Upper lobe of right lung (tissue), 1 donor: ENCODE measurements at places on chromosomes 4 and X.

- H3K27me3 ChIP-seq = no peaks in the 10 kb centered on the region
- H3K27ac ChIP-seq = no peak overlapping the region
- peaks cover 21% of the 10 kb centered on the region for H3K4me1 ChIP-seq
- no peak overlapping the region for H3K4me3 ChIP-seq
- H3K36me3 ChIP-seq = no peaks in the 10 kb centered on the region
These were observed 13.2 kb upstream of the C1QTNF7 start for GRCh38 chr4:15414551-15415091.

DNA sequence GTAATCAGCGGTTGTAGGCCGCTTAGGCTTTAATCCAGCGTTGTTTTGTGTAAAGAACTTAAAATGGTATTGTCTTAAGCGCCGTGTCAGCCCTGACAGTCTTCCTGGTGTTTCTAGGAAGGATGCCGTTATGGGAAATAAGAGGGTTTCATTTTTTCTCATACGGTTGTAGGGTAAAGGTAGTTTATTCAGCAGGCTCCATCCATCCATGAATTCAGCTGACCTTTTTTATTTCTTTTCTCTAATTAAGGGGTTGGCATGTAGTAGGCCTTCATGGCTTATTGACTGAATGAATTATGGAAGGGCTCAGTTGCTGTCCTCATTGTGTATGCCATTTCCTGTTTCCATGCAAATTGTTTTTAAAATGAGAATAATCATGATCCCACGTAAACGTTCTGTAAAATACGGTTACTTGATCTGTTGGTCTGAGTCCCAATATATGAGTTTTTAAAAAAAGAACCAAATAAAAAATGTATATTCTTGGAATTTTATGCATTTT, 693 bp downstream of the OCIAD1 start:
- peaks cover 20% of the 10 kb centered on the region for H3K4me1 ChIP-seq
- no peaks in the 10 kb centered on the region for H3K27me3 ChIP-seq
- no peak for DNase-seq
- peak overlapping the region; percentile 90 for H3K4me3 ChIP-seq
- peaks cover 35% of the 10 kb centered on the region for H3K36me3 ChIP-seq

GRCh38 chr4:185219551-185220344, 10.3 kb downstream of the SNX25 start:
- H3K27ac ChIP-seq = no peak overlapping the region
- H3K4me1 ChIP-seq = peaks cover 2% of the 10 kb centered on the region

DNA sequence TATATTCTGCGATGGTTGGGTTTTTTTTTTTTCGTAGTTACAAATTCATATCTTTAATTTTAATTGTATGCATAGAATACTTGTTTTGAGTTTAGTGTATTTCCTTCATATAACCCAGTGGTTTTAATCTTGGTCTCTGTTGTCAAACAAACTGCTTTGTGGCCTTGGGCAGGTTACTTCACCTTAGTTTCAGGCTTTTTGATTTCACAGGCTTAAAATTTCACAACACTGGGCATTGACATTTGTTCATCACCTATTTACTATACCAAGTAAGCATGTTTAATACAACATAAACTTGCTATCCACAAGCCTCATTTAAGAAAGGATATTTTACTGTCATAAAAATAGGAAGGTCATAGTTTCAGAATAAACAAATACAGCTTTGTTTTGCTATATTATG, 14.7 kb downstream of the RAPGEF2 start:
- no peak overlapping the region for H3K27ac ChIP-seq
- DNase-seq = no peak
- H3K4me1 ChIP-seq = no peaks in the 10 kb centered on the region
- no peak overlapping the region for H3K4me3 ChIP-seq
- no peaks in the 10 kb centered on the region for H3K27me3 ChIP-seq

DNA sequence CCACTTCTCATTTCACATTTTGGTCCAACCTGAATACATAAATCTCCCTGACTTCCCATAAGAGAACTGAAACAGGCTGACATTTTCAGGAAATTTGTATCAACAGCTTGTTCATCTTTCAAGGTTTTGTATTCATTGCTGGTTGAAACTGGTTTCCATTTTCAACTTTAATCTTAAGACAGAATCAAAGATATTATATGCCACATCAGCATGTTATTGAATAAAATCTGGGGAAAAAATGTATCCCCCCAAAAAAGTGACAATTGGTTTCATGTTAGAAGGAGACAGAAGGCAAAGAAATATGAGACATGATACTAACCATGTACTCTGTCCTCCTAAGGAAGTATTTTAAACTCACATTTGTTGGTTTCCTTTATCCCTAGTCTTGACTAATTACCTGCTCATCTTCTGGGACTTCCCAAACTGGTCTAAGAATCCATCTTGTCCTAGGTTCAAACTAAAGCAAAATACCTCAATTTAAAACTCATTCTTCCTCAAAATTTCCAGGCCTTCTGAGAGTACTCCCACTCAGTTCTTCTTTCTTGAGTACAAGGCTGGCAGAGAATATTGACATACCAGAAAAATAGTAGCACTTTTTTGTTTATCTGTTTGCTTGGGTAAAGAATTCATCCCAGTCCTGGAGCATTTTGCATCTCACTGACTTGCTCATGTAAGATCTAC, 3.1 kb upstream of the ANTXR2 start:
- no peak for DNase-seq
- H3K27me3 ChIP-seq = no peaks in the 10 kb centered on the region
- H3K4me3 ChIP-seq = no peak overlapping the region
- H3K4me1 ChIP-seq = peaks cover 17% of the 10 kb centered on the region
- no peak overlapping the region for H3K27ac ChIP-seq
- H3K36me3 ChIP-seq = no peaks in the 10 kb centered on the region

GRCh38 chr4:155964016-155964891, 10.6 kb upstream of the CTSO start:
- no peak overlapping the region for H3K4me3 ChIP-seq
- no peak for DNase-seq
- no peaks in the 10 kb centered on the region for H3K4me1 ChIP-seq
- H3K36me3 ChIP-seq = no peaks in the 10 kb centered on the region

DNA sequence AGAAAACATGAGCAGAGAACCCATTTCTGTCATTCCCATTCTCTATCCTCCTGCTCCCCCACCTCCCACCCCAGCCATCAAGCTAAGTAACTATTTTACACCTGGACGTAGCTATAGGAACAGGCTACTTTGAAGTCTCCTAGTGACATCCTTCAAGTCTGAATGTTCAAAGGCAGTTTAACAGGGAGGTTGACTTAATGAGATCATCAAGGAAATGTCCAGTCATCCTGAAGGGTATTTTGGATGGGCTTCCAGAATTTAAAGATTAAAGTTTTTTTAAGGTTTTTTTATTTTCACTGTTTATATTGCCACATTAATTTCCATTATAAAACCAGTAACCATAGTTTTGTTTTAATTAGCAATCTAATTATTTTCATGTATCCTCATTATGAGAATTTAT, 41.1 kb downstream of the HPF1 start:
- H3K4me3 ChIP-seq = no peak overlapping the region
- no peaks in the 10 kb centered on the region for H3K4me1 ChIP-seq
- DNase-seq = no peak
- H3K27me3 ChIP-seq = no peaks in the 10 kb centered on the region

- no peaks in the 10 kb centered on the region for H3K4me1 ChIP-seq
- H3K36me3 ChIP-seq = no peaks in the 10 kb centered on the region
- no peak overlapping the region for H3K4me3 ChIP-seq
- H3K27me3 ChIP-seq = no peaks in the 10 kb centered on the region
- H3K27ac ChIP-seq = no peak overlapping the region
- DNase-seq = no peak
These were observed 24.7 kb upstream of the IL13RA1 start for GRCh38 chrX:118702741-118703140.

DNA sequence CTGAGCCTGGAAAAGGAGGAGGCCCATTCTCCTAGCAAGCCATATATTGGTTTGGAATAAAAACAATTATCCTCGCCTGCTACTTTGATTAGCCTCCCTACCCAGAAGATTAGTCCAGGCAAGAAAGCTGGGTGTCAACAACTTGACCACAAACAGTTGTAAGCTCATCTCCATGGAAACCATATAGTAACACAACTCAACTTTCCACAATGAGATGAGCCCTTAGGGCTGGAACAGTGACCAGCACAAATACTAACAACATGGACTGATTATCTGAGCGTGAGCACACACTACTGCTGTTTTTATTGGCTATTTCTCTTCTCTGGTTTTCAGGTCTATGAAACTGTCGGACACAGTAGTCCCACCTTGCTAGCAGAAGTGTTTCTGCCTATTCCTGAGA, 80.8 kb downstream of the CC2D2A start:
- H3K4me3 ChIP-seq = no peak overlapping the region
- H3K36me3 ChIP-seq = peaks cover 19% of the 10 kb centered on the region
- H3K27me3 ChIP-seq = no peaks in the 10 kb centered on the region
- H3K27ac ChIP-seq = no peak overlapping the region
- no peak for DNase-seq

- H3K27me3 ChIP-seq = no peaks in the 10 kb centered on the region
- no peak overlapping the region for H3K27ac ChIP-seq
- H3K4me3 ChIP-seq = no peak overlapping the region
- no peaks in the 10 kb centered on the region for H3K4me1 ChIP-seq
These were observed 11.6 kb downstream of the ZNF827 start for GRCh38 chr4:145927030-145927429.

DNA sequence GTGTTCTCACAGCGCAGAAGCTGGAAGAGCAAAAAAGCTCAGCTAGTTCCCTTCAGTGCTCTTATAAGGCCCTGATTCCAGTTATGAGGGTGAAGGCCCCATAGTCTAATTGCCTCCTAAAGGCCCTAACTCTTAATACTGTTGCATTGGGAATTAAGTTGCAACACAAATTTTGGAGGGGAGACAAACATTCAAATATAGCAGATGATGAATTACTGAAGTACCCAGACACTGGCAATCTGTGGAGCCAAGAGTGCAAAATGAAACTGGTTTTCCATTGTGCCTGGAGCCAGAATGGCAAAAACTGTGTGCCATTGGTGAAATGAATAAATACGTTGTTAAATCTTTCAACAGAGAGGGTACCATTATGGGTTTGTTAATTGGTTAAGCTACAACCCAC, 356.0 kb downstream of the PPARGC1A start:
- H3K4me3 ChIP-seq = no peak overlapping the region
- no peaks in the 10 kb centered on the region for H3K36me3 ChIP-seq
- no peaks in the 10 kb centered on the region for H3K4me1 ChIP-seq
- H3K27ac ChIP-seq = no peak overlapping the region
- H3K27me3 ChIP-seq = no peaks in the 10 kb centered on the region
- DNase-seq = no peak

- no peak overlapping the region for H3K4me3 ChIP-seq
- no peak overlapping the region for H3K27ac ChIP-seq
- H3K4me1 ChIP-seq = peaks cover 11% of the 10 kb centered on the region
- no peak for DNase-seq
These were observed 74.1 kb downstream of the TSPAN5 start for GRCh38 chr4:98584265-98584664.

DNA sequence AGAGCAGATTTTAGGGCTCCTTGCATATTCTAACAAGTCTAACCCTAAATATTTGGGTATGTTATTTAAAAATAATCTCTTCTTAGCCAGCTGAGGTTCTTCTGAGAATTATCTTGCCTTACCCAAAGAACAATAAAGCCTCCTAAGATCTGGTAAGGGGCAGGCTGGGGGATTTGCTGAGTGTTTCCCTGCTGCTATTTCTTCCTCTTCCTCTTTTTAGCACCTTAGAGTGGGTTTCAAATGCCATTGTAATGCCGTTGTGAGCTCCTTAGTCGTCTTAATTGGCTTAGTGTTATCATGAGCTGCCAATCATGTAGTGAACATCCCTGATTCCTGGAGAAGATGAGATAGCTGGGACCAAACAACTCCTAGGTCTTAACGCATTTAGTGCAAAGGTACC, 15.4 kb downstream of the STOX2 start:
- no peak overlapping the region for H3K4me3 ChIP-seq
- H3K36me3 ChIP-seq = no peaks in the 10 kb centered on the region
- no peaks in the 10 kb centered on the region for H3K4me1 ChIP-seq
- no peaks in the 10 kb centered on the region for H3K27me3 ChIP-seq

DNA sequence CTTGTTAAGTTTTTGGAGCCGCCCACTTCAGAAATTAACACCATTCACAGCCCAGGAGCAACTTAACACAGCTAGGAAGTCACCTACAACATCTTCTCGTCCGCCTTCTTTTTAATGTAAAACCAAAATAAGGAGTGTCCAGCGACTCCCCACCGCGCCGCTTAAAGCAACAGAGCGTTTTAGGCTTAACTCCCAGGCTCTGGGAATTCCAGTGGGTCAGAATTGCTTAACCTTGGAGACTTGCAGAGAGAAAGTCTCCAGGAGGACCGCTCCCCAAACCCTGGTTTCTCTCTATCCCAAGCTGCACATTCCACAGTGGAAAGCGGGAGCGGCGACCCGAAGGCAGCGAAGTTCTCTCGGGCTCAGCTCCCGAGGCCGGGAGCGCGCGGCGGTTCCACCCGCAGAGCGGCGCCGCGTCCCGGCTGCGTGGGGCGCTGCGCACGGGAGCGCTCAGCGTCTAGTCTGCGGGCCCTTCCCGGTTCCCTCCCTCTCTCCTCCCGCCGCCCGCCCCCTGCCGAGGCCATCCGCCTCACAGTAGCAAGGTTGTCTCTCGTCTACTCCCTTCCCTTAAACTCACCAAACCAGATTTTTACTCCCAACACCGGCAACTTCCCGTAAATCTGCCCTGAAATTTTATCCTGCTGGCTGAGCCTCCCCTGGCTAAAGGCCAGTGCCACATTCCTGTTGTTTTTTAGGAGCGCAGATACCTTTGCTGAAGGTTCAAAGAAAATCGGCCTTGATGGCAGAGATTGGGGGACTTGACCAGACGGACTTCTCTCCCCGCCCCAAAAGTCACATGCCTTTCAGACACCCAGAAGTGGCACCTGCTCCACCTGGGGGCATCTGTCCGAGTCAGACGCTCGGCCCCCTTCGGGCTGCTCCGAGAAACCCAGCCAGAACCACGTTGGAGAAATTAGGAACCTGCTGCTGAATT, at the start of gene RBM47:
Gene RBM47 (minus strand): TSS at position 464 of the 934 bp plus-strand sequence. CDS start 190,971 bp downstream, outside the sequence.
- H3K36me3 ChIP-seq = peaks cover 4% of the 10 kb centered on the region
- no peaks in the 10 kb centered on the region for H3K27me3 ChIP-seq
- peak within 1 kb of the TSS; percentile 67 for H3K4me3 ChIP-seq
- DNase-seq = peak; percentile 94

GRCh38 chr4:1627417-1628313, 56.4 kb downstream of the FAM53A start:
- H3K27ac ChIP-seq = no peak overlapping the region
- H3K27me3 ChIP-seq = no peaks in the 10 kb centered on the region
- no peaks in the 10 kb centered on the region for H3K4me1 ChIP-seq
- no peak overlapping the region for H3K4me3 ChIP-seq

- no peaks in the 10 kb centered on the region for H3K27me3 ChIP-seq
- no peak for DNase-seq
- H3K36me3 ChIP-seq = peaks cover 49% of the 10 kb centered on the region
- H3K27ac ChIP-seq = no peak overlapping the region
- peaks cover 11% of the 10 kb centered on the region for H3K4me1 ChIP-seq
- H3K4me3 ChIP-seq = no peak overlapping the region
These were observed 13.3 kb upstream of the CDKL2 start for GRCh38 chr4:75643651-75644050.

DNA sequence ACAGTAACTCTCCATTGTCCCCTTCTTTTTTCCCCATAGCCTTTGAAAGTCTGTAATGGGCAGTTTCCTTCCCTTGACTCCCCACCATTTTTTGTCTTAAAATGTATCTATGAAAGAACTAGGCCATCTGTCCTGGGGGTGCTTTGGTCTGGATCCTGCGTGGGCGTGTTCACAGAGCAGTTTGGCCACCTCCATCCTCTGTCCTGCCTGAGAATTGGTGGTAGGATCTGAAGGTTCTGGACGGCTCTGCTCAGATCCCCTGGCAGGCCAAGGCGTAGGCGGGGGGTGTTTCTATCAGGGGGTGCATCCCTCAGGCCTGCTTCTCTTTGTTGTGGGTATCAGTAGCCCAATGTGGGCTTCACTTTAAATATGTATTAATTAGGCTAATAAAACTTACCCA, 107.1 kb downstream of the FAM193A start:
- peaks cover 84% of the 10 kb centered on the region for H3K36me3 ChIP-seq
- no peak overlapping the region for H3K27ac ChIP-seq
- H3K27me3 ChIP-seq = no peaks in the 10 kb centered on the region
- DNase-seq = peak; percentile 19
